ENCODE measurements at places on chromosomes 6 and 20.

- DNase-seq, result no peak
Observed at GRCh38 chr20:4154958-4155411, 139.6 kb upstream of the RNF24 start.

DNA sequence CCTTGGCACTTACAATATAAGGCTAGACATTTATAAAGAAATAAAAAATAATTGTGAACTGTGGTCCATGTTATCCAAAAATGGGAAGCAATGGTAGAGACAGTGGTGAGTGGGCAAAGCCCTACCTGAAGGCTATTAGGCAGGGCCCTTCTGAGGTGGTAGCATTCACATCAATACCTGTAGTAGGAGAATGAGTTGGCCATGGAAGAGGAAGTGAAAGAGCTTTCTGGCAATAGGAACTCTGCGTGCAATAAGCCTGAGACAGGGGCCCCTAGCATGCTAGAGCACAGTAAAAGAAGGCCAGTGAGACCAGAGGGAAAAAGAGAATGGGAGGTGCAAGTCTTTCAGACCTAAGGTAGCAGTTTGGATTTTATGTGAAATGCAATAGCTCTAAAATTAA, 754.5 kb downstream of the PTPRT start:
- DNase-seq, result no peak

- DNase-seq, result peak; percentile 55
Observed at GRCh38 chr6:154276810-154277628, 79.6 kb downstream of the IPCEF1 start.

DNA sequence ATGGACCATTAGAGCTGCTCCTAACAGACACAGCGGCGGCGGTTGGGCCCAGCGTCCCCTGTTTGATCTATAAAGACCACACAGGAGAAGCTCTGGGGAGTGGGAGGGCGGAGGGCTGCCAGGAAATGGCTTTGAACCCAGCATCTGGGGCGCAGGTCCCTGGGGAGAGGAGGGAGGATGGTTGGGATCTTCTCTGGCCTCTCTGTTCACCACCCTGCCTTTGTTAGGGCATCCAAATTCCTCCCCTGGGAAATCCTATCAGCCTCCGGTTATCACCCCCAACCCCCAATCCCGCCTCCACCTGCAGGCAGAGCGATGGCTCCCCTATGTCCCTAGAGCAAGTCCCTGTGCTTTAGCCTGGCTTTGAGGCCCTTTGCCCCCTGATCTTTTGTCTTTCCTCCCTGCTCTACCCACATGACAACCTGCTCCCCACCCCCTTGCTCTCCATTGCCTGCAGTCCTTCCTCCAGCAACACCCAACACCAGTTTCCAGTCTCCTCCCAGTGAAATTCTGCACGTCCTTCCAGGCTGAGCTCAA, 7.1 kb downstream of the XKR7 start:
- no peak for DNase-seq

DNA sequence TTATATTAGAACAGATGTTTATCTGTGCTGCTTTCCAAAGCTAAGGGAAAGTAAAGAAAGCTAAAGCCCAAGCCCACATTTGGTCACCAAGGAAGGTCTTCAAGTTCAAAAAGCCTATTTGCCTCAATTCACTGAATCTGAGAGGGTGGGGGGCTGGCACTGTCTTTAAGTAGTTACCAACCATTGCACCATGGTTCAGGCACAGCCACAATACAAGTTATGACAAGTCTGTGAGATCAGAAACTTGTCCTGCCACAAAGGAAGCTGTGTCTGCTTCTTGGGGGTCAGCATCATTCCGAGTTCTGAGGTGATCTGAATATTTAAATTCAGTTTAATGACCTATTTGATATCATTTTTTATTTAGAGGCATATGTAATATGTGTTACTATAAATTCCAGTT, 78.3 kb upstream of the OPRM1 start:
- DNase-seq, result no peak

DNA sequence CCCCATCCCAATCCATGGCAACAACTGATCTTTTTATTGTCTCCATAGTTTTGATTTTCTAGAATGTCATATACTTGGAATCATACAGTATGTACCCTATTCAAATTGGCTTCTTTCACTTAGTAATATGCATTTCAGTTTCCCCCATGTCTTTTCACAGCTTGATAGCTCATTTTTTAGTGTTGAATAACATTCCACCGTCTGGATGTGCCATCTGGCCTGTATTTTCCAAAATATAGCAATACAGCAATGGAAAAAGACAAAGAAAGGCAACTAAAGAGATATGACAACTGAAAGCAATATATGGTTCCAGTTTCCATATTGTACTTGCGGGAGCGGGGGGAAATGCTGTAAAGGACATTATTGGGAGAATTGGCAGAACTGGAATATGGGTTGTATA, 166.4 kb upstream of the NT5E start:
- DNase-seq, result no peak

DNA sequence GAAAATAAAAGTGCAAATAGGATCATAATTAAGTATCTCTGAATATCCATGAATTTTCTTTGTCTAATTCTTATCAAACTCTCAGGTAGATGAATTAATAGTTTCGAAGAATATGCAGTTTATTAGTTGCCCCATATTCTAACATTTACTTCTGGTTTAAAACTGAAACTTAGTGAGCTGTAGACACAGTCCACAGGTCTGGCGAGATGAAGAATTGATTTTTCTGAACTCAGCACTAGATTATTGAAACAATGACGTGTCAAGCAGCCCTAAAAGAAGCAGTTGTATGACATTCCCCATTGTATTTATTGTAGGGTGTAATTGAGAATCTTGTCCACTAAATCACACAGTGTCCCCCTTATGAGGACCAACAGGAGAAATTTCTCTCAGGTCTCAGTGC, 407.1 kb downstream of the GRIK2 start:
- no peak for DNase-seq

DNA sequence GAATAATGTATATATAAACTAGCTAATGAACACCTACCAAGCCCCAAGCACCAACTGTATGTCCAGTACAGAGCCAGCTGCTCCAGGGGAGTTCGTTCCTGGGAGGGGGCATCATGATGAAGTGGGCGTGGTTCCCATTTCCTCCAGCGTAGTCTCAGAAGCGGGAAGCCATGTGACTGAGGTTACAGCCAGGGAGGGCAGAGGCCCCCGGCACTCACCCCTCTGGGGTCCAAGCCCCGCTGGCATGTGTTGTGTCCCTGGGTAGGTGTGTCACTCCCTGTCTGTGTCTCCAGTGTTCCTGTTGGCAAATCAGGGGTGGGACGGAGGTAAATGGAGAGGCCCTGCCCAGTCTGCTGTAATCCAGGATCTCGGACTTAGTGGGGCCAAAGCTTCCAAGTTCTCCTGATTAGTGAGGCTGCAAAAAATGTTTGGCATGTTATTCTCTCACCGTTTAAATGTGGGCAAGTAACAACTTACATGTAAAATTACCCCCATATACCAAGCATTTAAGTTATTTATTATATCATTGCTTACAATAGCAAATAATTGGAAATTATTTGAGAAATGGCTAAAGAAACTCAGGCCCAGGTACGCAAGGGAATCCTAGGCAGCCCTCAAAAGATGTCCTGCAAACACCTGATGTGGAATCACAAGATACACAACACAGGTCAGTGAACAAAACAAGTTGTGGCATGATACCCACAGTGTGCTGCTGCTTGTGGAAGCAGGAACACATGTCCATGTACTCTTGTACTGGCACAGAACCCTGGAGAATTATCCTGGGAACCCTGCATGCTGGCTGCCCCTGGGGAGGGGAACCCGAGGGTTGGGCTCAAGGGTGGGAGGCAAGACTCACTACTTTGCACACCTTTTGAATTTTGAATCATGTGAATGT, 22.2 kb downstream of the FAM110A start:
- no peak for DNase-seq

- no peak for DNase-seq
Observed at GRCh38 chr6:134732763-134733162, 217.1 kb downstream of the ALDH8A1 start.

- no peak for DNase-seq
Observed at GRCh38 chr6:28442586-28442985, 705 bp downstream of the ZSCAN23 start.

DNA sequence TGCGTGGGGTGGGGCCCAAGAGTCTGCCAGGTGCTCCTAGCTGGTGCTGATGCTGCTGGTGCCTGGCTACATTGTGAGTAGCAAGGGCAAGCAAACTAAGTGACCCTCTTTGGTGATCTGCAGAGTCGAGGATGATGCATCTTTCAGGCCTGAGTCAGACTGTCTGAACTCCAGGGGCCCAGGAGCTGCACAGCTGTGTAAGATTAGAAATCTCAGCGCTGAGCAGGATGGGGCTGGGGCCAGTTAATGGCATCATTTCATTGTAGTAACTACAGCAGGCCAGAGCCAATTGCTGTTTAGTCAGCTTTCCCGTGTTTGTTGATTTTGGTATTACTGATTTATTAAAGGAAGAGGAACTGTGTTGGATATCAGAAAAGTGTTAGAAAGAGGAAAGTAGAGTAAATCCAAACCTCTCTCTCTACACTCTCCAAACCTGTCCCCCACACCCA, 365.2 kb downstream of the PAX1 start:
- no peak for DNase-seq

GRCh38 chr20:10590950-10591671, 82.7 kb downstream of the JAG1 start:
- no peak for DNase-seq

- DNase-seq, result no peak
Observed at GRCh38 chr6:110322874-110323242, 35.3 kb downstream of the METTL24 start.

DNA sequence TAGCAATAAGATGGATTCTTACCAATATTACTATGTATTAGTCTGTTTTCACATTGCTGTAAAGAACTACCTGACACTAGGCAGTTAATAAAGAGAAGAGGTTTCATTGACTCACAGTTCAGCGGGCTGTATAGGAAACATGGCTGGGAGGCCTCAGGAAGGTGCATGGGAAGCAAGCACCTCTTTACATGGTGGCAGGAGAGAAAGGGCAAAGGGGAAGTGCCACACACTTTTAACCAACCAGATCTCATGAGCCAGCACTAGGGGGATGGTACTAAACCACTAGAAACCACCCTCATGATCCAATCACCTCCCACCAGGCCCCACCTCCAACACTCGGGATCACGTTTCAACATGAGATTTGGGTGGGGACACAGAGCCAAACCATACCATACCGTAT, 40.7 kb upstream of the CCDC167 start:
- DNase-seq, result no peak
